H4 (cell line): ENCODE measurements at places on chromosomes 4 and X.

GRCh38 chr4:1381181-1381621, 25.0 kb downstream of the NKX1-1 start:
- no peak for DNase-seq

- DNase-seq = no peak
Measured at GRCh38 chr4:6352031-6352692, 82.5 kb downstream of the WFS1 start.

- peak; percentile 9 for DNase-seq
Measured at GRCh38 chrX:114611018-114611619, 27.2 kb downstream of the HTR2C start.

GRCh38 chr4:114161809-114162208, 182.4 kb upstream of the ARSJ start:
- no peak for DNase-seq

GRCh38 chr4:139834981-139835391, 169.4 kb downstream of the MGST2 start:
- no peak for DNase-seq

- DNase-seq = no peak
Measured at GRCh38 chrX:51421972-51422597, 74.3 kb downstream of the NUDT11 start.

GRCh38 chrX:115948018-115948923, 222.3 kb upstream of the AGTR2 start:
- DNase-seq = no peak

GRCh38 chr4:24573582-24573981, 10.8 kb downstream of the DHX15 start:
- DNase-seq = no peak

DNA sequence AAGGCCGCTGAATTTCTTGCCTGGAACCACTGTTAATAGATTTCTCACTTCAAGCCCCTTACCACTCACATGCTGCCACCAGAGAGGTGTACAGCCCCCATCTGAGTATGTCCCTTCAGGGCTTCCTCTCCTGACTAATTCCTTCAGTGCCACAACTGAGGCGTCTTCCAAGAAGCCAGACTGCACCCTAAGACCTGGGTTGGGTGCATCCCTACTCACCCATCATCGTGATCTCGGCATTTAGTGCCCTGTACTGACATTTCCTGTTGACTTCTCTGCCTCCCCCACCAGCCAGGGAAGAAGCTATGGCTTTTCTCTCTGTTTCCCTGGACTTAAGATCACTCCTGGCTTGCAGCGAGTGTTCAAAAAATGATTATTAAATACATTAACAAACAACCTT, 40.4 kb upstream of the MAP3K15 start:
- DNase-seq = no peak

GRCh38 chrX:40172401-40173142, 74.8 kb upstream of the BCOR start:
- DNase-seq = no peak

- no peak for DNase-seq
Measured at GRCh38 chr4:119040694-119041185, 94.9 kb upstream of the MYOZ2 start.

GRCh38 chrX:39388730-39389129, 587.5 kb downstream of the MID1IP1 start:
- no peak for DNase-seq
